CD4-positive, alpha-beta T cell treated with Interleukin-6 for 4 hours (primary cell): ENCODE measurements at places on chromosomes 6 and 20.
A peak's percentile ranks its signal among the peaks of the same experiment; 100 is the strongest.

DNA sequence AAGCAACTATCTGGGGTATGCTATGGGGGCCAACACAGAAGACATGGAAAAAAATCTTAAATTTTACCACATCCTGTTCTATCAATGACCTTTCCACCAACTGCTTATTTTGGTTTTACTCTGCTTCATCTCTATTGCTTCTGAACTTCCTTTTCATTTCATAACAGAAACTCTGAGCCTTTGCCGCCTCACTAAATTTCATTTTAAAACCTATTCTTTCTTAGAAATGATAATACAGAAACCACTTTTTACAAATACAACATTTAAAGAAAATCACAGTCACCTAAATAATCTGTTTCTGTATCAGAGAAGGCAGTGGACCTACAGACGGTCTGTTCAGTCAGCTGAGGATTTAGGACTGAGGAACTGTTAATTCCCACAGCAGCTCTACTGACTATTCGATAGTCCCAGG, 117.5 kb downstream of the KCNQ5 start:
- no peak for DNase-seq

DNA sequence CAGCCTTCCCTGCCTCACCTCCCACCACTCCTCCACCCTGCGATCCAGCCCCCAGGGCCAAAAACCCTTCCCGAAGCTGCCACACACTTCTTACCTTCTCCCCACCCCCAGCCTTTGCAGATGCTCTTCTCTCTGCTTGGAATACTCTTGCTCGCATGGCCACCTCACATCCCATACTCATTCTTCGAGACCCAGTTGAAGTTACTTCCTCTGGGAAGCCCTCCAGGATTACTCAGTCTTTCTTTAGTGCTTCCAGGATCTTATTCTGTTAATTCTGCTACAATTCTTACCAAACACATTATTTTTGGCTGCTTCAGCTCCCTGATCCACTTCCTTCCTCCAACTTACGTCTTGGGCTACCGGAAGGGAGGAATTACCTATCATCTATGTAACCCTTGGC, 54.3 kb downstream of the CD40 start:
- no peak for DNase-seq

GRCh38 chr6:155530219-155530834, 74.7 kb upstream of the NOX3 start:
- peak; percentile 5 for DNase-seq

DNA sequence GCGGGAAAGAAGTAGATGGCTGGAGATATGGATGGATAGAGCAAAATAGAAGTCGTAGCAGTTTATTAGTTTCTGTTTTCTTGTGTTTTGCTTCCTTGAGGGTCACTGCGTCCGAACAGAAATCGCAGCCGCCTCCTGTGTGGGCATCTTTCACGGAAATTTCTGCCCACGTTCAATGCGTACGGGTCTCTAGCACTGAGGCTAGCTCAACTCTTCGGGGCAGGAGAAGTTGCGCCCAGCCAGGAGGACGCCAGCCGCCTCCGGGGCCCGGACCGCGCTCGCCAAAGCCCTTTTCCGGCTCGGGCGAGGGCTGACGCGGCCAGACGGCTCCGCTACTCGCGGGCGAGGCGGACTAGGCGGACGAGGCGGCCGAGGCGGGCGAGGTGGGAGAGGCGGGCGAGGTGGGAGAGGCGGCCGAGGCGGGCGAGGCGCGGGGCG, 814 bp downstream of the TFAP2B start:
- no peak for DNase-seq

DNA sequence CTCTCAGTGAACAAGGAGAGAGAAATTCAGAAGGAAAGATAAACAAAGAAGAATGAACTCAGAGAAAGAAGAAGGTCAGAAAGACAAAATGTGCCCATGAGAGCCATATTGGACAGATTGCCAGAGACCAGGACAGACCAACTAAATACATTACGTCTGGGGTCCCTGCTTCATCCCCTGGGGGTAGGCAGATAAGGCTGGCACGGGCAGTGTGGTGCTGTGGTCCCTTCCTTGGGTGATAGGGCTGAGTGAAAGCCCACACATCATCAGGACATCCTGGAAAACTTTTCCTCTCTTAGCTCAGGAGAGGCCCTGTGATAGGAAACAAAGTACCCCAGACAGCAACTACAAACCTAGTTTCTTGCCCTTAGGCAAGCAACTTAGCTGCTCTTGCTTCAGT, 13.2 kb upstream of the ARMC12 start:
- no peak for DNase-seq

- no peak for DNase-seq
Observed at GRCh38 chr6:156982168-156982567, 205.0 kb downstream of the ARID1B start.

- DNase-seq = no peak
Observed at GRCh38 chr6:151658091-151658490, 149.4 kb upstream of the ESR1 start.

- DNase-seq = no peak
Observed at GRCh38 chr6:163761481-163761880, 347.0 kb downstream of the QKI start.

GRCh38 chr6:14089224-14089623, 28.3 kb upstream of the CD83 start:
- DNase-seq = no peak

DNA sequence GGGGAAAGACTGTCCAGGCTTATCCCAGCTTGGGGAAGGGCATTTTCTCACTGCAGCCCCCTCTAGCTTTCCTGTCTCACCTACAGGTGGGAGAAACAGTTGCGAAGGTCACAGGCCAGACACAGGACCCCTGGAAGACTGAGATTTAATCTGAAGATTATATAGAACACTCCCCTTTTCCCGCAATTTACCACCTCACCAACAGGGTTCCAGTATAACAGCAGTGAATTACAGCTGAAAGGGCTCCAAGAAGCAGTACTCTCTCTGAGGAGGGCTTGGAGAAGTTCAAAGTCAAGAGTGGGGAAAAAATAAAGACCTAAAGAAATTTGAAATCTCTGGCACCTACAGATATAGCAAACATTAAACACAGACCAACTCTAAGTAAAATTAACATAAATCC, 111.9 kb downstream of the ANKRD60 start:
- no peak for DNase-seq

GRCh38 chr6:151260205-151260604, 20.4 kb downstream of the AKAP12 start:
- no peak for DNase-seq

GRCh38 chr6:37251211-37251780, 6.3 kb upstream of the TBC1D22B start:
- DNase-seq = no peak
